ENCODE measurements at places on chromosomes 2 and 18.

GRCh38 chr2:48145845-48146452 lies 239.7 kb upstream of the FBXO11 start:
- DNase-seq: no peak

DNA sequence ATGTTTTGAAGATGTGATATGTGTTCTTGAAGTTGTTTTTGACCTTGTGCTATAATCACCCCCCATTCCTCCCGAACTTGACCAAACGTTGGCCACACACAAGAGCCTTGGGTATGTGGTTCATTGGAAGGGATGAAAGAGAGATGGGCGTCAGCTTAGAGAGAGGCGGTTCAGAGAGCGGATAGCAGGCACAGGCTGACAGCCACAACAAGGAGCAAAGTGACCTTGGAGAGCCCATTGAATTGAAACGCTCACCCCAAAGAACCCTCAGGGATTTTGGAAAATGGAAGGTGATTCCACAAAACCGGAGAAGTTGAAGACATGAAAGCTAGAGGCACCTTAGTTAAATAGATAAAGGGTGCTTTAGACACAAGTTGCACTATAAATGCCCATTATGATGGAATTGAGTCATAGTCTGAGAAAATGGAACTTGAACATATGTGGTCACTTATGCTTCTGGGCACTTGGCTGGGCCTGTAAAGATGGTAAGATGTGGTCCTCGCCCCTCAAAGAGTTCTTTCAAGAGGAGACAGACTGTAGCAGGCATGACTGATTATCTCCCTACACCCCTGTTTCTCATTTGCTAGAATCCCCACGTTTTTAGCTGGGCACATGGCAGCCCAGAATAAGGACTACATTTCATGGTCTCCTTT lies 188.5 kb upstream of the HAAO start:
- no peak for DNase-seq

- no peak for DNase-seq
These were observed 34.6 kb upstream of the POTEC start for GRCh38 chr18:14577971-14578370.

DNA sequence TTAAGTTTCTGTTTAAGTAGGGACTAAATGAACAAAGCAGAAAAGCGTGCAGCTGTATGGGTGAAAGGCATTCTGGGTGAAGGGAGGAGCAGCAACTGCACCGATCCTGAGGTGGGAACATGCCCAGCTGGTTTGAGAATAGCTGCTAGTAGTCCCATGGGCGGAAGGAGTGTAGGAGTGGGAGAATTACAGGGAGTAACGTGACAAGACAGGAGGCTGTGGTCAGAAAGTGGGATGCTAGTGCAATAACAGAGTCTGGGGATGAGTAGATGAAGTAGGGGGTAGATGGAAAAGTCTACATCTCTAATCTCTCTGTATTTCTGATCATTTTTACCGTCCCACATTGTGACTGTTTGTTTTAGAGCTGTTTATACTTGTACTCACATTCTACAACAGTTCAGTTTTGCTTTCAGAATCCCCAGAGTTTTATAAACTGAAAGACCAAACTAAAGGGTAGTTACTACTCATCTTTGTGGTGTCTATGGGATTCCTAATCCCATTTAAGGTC lies 118.9 kb downstream of the LCLAT1 start:
- DNase-seq: peak; percentile 37

GRCh38 chr18:36580874-36581750 lies 247.7 kb downstream of the TPGS2 start:
- no peak for DNase-seq

DNA sequence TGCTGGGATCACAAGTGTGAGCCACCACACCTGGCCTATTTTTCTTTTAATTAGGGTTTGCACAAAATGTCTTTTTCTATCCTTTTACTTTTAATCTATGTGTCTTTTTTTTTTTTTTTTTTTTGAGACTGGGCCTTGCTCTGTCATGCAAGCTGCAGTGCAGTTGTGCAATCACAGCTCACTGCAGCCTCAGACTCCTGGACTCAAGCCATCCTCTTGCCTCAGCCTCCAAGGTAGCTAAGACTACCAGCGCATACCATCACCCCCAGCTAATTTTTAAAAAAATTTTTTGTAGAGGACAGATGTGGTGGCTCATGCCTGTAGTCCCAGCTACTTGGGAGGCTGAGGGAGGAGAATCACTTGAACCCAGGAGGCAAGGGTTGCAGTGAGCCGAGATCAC lies 27.1 kb downstream of the ADCY3 start:
- DNase-seq: no peak

DNA sequence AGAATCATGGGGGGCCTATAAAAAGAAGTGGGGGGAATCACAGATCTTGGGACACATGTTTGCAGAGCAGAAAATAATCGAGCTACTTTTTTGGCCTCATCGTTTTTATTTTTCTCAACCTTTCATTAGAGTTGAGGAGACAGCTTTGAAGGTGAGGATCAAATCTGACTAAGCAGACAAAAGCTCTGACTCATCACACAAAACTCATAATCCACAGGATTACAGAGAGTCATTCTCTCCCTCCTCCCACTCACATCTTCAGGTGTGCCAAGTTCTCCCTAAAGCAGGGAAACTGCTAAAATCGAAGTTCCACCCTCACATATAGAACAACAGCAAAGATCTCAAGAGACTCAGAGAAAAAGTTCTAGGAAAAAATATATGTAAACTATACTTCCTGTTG lies 15.6 kb downstream of the BAZ2B start:
- no peak for DNase-seq

DNA sequence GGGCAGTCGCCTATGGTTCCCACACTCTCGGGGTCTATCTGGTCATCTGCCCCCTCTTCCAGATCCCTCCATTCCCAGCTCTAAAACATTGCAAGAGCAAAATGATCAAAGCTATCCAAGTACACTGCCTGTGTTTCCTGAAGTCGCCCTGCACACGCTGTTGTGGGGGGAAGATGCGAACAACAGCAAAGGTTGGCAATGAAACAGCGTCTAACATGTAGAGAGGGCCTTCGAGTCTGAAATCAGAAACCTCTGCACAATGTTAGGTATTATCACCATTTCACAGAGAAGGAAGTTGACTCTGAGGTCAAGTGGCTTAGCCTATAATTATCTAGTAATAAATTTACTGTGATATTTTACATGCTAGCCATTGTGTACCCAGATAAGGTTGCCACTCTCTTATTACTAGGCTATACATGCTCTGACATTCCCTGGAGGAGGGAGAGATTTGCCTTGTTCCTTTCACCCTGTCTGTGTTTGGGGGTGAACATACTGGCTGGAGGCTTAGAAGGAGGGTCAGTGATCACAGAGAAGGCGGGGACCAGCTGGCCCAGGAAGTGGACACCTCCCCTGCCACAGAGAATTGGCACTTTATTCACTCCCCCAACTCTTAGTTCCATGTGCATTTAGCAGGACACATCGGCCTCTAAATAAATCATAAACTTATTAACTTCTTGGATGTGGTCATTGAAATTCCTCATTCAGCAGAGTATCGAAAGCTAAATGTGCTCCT lies 36.8 kb downstream of the KCTD1 start:
- DNase-seq: no peak

DNA sequence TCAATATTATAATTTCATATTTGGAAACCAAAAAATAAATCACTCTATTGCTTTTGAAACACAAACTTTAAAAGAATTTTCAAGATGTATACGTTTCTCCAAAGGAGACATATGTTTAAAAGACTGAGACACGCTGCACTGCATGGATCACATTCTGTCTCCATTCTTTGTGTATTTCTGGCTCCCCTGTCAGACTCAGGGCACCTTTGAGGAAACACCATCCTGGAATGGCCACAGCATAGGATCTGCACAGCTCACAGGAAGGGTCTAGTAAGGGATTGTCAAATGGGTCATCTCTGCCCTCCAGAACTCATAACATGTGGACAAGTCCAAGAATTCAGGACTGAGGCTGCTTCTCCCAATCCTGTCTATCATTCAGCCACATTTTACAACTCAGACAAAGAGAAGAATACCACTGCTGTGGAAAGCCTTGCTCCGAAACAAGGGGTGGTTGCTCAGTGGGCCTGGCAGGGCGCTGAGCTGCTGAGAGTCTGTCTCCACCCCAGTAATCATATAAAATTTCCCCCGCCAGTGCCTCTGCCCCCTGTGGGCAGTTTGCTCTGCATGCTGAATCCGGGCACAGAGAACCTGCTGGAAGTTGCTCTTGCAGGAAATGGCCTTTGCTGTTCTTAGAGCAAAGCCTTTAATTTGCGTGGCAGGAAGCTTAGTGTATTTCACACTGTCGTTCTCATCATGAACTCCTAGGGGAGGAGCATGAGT lies 85.3 kb upstream of the KLHL29 start:
- no peak for DNase-seq

DNA sequence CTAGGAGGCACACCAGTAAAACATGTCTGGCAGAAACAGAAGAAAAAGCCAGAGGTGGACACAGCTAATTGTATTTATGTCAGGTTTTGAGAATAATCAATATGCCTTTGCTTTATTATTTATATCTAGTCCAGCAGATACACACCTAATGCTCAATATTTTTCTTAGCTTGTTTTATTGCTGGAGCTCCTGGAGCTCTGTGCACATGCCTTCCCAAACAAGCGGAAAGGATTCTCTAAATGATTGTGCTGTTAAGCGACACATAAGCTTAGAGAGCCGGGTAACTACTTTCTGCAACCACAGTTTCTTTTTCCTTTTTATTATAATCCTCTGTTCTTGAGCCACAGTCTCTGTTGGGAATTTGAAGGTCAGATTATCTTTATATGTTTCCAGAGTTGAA lies 177.3 kb upstream of the ST6GAL2 start:
- no peak for DNase-seq

GRCh38 chr2:212549941-212550340 lies 11.3 kb upstream of the ERBB4 start:
- no peak for DNase-seq

DNA sequence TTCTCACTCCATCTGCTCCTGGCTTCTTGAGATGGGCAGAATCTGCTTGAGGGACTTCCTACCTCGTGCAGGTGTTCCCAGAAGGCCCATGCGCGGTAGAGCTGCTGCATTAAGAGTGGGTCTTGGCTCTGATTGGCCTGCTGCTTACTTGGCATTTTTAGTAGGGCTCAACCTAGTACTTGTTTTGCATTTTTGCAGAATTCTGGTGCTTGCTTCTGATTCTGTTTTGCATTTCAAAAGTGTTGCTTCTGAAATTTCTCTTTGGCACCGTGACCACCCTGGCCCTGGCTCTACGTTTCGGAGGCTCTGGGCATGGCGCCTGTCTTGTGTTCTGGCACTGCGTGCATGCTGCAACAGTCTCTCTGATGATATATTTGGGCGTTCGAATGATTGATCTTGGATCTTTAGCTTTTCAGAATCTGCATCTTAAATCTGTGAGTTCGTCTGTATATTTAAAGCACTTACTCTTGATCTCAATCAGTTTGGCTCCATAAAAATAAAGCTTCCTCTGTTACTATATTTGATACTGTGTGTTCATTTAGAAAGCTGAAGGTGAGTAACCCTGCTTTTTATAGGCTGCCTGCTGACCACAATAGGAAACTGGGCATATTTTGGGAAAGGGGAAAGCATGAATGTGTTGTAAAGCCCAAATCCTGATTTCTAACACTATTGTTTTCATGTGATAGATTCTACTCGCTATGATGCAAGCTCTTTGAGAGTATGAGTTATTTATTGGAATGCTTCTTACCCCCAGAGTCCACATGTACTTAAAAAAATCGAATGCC lies 22.2 kb downstream of the EFR3B start:
- DNase-seq: no peak
